ENCODE measurements at places on chromosomes 2 and 18. TPM values are rescaled to one million over a fixed set of nuclear protein-coding genes. Genes with fewer than 3 reads are reported as not detected.
A peak's percentile ranks its signal among the peaks of the same experiment; 100 is the strongest.

DNA sequence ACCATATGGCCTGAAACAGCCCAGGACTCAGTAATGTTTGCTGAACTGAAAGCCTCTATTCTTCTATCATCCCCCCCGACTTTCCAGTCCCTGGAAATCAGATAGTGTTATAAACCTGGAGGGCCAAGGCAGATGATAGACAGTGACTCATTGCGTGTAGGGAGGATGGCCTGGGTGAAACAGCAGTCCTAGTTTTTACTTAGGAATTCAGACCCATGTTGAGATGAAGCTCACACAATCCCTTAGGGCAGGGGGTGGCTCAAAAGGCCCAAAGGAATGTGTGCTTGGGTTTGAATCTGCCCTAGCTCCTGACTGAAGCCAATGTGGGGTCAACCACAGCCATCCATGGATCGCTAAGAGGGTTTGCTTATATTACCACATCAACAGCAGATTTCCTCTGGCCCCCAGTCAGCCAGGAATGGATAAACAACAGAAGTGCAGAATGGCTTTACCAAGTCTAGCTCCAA, 43.9 kb upstream of the STPG4 start:
- DNase-seq = peak; percentile 99

DNA sequence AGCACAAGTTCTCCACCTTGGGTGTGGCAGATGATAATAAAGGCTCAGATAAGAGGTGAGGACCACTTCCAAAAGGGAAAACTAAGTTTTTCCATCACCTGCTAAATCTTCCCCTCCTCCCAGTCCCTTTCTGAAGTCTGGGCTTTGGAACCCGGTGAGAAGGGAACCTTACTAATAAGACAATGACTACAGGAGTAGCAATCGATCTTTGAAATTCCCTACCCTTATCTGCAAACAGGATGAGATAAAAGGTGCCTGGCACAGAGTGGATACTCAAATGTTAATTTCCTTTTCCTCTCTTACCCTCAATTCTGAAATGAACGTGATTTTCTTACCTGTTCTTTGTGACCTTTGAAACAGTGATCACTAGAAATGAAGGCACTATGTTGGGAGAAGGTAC, 69.7 kb upstream of the NARS1 start:
- DNase-seq = no peak

The DOK6 gene
- total RNA-seq = not detected

GRCh38 chr2:237538901-237539300, 27.5 kb upstream of the PRLH start:
- DNase-seq = no peak

- peak; percentile 91 for DNase-seq
Measured at GRCh38 chr2:170530284-170530745, 184.8 kb upstream of the SP5 start.

The PLEKHA3 gene
- total RNA-seq = 14.9 TPM

GRCh38 chr2:182193291-182193690, 207.6 kb downstream of the PPP1R1C start:
- DNase-seq = no peak

Data from LHCN-M2 (cell line).